Activated T-helper 1 cell treated with anti-CD3 and anti-CD28 coated beads, Interleukin-2, amount 50 U/mL, for 16 hours (primary cell): ENCODE measurements at places on chromosomes 3 and 15.

DNA sequence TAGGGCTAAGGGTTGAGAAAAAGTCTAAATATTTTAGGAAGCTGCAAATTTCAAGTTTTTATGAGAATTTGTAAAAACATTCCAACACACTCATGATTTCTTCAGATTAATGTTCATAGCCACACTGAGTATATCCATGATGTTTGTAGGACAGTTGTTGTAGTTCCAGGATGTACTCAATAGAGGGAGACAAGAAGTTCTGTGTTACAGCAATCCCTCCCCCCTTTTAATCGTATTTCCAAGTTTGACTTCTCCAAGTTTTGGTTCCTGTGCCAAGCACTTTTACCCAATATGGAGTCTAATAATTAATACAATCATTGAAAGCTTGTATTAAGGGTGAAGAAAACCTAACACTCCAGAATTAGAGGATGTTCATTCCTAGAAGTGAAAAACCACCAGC is 143.4 kb downstream of the FEZF2 start:
- no peak for DNase-seq

DNA sequence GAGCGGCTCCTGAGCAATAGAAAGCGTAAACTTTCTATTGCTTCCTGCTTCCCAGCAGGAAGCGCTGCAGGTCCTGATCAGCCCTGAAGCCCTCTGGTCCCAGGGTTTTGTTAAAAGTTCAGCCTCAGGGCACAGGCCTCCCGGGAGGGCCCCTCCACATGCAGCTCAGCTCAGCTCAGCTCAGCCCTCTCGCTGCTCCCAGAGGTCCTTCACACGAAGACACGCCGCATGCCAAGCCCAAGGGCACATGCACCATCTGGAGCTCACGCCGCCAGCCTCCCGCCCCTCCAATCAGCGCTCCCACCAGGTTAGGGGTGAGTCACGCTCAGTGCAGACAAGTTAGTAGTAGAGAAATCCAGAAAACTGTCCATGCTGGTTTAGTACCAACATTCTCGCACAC is 12.7 kb downstream of the TKT start:
- DNase-seq, result no peak

DNA sequence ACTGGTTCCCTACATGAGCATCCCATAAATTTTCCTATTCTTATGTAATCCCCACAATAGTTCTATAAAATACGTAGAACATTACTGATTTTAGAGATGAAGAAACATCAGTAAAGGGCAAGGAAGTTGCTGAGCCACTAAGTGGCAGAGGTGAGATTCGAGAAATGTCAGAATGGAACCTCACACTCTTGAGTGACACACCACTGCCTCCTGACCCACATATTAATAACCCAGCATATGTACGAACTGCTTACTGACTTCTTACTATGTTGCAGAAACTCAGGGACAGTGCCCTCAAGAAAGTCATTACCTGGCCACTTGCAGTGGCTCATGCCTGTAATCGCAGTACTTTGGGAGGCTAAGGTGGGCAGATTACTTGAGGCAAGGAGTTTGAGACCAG is 1022.4 kb downstream of the FHIT start:
- no peak for DNase-seq

DNA sequence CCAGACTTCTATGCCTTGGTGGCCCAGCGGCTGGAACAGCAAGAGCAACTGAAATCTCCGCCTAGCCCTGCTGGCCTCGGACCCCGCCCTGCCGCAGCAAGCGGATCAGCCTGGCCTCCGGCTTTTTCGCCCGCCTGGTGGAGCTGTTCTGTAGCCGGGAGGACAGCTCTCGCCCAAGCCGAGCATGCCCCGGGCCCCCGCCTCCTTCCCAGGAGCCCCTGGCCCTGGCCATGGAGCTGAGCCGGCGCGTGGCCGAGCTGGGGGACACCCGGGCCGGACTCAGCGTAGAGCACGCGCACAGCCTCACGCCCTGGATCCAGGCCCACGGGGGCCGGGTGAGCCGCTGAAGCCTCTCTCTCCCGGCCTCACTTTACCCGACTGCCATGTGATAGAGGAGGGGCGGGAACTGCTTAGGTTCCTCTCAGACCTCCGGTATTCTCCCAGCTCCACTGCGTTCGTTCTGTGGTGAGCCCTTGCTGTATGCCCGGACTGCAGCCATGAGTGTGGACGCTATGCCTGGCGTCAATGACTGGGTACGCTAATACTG is 24.1 kb upstream of the MRPL3 start:
- no peak for DNase-seq

DNA sequence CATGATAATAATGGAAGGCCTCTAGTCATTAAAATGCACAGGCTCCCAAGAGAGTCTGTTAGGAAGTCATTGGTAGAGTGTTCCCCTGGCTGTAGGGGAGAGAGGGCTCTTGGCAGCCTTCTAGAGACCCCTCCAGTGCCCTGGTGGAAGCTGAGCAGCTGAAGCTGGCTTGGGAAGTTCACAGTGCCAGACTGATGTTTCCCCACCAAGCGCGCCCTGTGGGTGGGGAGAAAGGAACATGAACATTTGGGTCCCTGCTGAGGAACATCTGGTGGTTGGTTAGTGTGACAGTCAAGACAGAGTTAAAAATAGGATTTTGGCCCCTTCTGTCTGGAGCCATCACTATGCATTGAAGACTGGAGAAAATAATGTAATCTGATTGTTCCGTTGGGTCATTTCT is 37.1 kb upstream of the RGMA start:
- DNase-seq, result no peak

GRCh38 chr3:21407743-21408142 is 343.3 kb downstream of the ZNF385D start:
- DNase-seq, result no peak

DNA sequence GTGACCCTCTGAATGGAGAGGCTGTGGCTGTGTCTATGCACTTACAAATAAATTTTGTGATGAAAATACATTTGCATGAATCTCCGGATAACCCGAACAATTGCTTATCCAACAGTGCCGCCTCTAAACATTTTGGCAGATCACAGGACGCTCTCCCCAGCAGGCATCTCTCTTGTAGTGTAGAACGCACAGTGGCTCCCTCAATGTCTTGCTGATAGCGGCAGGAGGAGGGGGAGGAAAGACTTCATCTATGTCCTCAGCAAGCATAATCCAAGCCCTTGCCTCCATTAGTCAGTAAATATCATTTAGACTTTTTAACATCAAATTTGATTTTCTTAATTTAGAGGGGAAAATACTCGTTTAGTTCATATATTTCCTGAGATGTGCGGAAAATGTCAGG is 318.1 kb upstream of the IGF1R start:
- DNase-seq, result no peak

DNA sequence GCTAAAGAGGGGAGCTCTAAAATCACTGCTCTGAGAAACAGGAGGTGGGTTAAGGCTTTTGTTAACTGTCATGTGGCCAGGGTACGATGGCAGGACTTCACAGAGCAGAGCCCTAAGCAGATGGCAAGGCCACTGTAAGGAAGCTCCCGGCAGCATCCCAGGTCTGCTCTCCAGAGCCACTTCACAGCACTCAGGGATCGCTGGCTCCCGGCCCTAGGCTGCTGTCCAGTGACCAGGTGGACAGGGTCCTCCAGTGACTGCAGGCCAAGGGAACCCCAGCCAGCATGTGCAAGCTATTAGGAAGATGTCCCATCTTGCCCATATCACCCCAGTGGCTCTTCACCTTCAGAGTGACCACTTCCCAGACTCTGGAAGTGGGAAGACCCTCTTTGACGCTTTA is 10.4 kb downstream of the TMEM41A start:
- no peak for DNase-seq

- no peak for DNase-seq
Measured at GRCh38 chr15:51155016-51155580, 60.4 kb upstream of the TNFAIP8L3 start.

DNA sequence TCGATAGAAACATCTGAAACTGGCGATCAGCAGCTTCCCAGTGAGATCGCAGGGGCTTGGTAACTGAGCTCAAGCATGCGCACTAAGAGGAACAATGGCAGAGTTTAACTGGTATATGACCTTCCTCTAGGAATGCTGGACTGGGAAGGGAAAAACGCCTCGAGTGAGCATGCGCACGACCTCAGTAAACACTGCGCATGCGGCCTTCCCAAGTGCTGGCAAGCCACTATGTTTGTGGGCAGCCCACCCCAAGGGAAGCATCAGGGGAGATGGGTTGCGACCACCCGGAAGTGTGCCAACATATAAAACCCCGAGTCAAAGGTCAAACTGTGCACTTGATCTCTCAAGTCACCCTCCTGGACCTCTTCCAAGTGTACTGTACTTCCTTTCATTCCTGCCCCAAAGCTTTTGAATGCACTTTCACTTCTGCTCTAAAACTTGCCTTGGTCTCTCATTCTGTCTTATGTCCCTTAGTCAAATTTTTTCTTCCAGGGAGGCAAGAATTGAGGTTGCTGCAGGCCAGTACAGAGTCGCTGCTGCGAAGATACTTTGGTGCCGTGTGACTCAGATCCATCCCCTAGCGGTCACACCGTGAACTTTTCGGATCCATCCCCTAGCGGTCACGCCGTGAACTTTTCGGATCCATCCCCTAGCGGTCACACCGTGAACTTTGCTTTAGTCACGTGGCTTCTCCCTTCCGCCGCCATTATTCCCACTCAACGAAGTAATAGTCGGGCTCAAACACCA is 243.3 kb downstream of the FAM43A start:
- DNase-seq, result no peak

DNA sequence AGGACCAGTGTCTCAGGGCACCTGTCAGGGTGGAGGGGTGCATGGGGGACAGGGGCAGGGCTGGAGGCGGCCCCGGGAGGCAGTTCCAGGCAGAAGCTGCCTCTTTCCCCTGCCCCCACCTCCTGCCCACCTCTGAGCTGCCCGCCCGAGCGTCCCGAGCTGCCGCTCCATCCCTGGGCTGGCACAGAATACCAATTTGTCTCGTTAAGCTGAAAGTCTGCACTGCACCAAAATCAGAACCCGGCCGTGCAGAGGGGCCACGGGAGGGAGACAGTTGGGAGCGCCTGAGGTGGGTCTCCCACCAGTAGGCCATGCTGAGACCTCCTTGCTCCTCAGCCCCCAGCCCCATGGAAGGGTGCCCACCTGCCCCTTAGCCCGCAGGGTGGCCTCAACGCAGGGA is 1.3 kb upstream of the ATP2B2 start:
- DNase-seq, result no peak

DNA sequence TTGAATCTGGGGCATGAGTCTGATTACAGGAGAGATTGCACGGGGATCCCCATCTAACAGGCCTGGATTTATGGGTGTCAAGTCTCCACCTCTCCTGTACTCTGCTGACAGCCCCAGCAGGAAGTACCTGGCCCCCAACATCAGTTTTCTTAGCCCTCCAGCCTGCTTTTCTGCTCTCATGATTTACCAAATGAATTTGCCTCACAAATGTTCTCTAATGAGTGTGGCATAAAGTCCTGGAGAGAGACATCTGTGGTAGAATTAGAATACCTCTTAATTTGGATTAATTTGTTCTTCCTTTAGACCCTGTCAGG is 60.1 kb downstream of the FNDC3B start:
- DNase-seq, result no peak

DNA sequence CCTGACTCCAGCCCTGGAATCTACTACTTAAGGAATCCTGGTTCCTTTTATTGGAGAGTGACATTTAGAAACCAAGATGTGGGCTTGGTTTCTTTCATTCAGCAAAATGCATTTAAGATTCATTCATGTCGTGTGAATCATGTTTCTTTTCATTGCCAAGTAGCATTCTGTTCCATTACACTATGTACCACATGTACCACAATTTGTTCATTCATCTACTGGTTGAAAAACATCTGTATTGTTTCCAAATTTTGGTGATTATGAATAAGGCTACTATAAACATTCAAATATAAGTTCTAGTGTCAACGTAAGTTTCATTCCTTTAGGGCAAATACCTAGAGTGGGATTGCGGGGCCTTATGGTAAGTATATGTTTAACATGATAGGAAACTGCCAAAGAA is 264.2 kb downstream of the VPS13C start:
- no peak for DNase-seq

GRCh38 chr15:55112706-55113105 is 84.0 kb downstream of the RSL24D1 start:
- DNase-seq, result no peak

DNA sequence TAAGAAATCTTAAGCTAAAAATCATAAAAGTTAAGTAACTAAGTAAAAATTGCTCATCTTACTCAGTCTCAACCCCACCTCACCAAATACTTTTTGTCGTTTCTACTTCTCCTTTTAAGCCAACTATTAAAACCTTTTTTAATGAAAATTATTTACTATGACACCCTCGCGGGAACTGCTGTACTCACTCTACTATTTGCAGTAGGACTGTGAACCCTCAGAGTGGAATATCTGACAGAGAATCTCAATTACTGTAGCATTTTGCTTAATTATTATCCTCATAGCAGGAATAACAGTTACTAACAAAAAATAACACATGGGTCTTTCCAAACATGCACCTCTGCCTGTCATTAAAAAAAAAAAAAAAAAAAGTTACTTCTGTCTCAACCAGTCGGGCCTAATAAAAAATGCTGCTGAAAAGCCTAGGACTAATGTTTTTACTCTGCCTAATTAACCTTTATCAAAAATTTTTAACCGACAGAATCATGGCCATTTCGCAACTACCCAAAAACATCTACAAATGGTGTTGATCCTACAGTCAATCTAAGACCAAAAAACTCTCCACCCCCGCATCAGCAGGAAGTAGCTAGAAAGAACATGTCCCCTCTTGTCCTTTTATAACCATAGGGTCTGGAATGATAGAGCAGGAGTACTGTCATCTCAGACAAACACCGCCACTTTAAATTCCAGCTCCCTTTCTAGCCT is 10.2 kb downstream of the ALDH1L1 start:
- no peak for DNase-seq

- DNase-seq, result no peak
Measured at GRCh38 chr3:105516972-105517371, 150.3 kb downstream of the ALCAM start.

DNA sequence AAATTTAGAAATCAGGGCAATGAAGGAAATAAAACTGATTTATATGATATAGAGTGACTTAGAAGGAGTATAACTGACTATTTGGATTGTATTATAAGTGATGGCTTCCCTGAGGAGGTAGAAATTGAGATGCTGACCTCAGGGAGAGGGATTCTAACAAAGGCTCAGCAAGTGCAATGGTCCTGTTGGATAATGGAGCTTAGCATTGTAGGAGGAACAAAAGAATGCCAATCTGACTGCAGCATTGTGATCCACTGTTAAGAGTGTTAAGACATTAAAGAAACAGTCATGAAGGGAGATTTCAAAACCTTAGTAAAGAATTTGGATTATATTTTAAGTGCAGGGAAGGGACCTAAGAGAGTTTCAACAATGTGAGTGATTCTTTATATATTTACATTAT is 158.4 kb upstream of the NAALADL2 start:
- DNase-seq, result no peak

GRCh38 chr15:77598644-77599043 is 34.1 kb downstream of the LINGO1 start:
- DNase-seq, result no peak
